ENCODE measurements at places on chromosomes 2 and 18.

DNA sequence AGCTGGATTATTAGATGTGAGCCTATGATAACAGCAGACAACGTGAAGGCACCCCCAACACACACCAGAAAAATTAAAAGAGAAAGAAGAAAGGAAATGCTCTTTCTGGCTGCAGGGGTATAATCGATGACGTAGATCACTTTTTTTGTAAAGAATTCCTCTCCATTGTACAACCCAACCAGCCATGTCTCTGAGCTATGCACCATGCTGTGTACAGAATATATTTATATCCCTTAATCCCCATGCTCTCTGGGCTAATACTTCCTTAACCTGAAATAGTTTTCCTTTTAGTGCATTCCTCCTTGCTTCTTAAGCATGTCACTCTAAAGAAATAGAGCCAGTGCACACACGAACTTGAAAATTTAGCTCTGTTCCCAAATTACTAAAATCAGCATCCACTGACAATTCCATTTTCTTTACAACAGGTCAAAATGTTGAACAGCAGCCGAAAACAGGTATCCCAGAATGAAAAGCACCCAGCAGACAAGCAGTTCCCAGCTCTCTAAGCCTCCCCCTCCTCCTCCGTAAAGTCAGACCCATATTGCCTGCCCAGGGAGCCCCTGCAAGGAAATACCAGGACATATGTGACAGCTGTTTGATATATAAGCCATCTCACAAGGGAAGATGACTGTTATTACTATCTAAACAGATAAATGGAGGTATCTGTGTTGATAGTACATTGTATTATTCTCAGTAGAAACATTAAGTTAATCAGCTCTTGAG, 247.4 kb upstream of the RAB6C start:
- no peak for DNase-seq

GRCh38 chr18:61992923-61993322, 100.1 kb upstream of the RNF152 start:
- no peak for DNase-seq

- no peak for DNase-seq
Measured at GRCh38 chr2:8617048-8617447, 64.8 kb upstream of the ID2 start.

DNA sequence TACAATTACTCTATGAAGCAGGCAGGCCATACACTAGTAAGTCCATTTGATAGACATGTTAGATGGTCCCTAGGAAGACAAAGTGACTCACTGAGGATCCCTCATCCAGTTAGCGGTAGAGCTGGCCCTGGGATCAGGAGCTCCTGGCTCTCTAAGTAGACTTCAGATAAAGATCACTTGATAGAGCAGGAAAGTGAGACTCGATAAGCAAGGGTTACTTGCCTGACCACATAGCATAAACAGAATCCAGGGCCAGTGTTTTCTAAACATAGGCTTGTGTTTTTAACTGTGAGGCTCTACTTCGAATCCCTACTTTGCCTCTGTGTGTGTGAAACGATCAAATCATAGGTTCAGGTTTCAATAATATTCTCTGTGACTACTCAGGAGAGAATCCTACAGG, 355.2 kb upstream of the TRIB2 start:
- DNase-seq, result no peak

GRCh38 chr2:14756122-14756541, 123.6 kb downstream of the LRATD1 start:
- DNase-seq, result no peak

- DNase-seq, result no peak
Measured at GRCh38 chr2:138626148-138626547, 124.6 kb downstream of the SPOPL start.

DNA sequence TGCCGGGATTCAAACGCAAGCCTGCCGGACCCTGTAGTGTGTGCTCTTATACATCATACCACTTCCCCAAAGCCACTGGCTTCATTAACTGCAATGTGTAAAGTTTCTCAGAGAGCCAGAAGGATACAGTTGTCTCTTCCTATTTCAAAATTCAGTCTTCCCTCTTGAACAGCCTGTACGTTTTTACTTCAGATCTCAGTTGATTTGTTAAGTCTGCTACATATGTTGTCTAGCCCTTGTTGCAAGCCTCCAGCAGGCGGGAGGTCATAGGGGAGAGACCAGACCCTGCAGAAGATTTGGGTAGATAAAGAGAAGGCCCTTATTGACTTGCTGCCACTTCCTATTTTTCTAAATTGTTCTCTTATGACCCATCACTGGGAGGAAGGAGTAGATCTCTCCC, 56.2 kb downstream of the ARHGEF33 start:
- DNase-seq, result no peak

DNA sequence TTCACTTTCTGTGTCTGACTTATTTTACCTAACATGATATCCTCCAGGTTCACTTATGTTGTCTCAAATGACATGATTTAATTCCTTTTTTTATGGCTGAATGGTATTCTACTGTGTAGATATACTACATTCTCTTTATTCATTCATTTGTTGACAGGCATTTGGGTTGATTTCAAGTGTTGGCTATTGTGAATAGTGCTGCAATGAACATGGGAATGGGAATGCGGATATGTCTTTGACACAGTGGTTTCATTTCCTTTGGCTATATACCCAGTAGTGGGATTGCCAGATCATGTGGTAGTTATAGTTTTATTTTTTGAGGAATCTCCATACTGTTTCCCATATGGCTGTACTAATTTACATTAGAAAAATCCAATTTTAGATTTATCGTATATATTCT, 195.4 kb upstream of the KLHL14 start:
- DNase-seq, result no peak

DNA sequence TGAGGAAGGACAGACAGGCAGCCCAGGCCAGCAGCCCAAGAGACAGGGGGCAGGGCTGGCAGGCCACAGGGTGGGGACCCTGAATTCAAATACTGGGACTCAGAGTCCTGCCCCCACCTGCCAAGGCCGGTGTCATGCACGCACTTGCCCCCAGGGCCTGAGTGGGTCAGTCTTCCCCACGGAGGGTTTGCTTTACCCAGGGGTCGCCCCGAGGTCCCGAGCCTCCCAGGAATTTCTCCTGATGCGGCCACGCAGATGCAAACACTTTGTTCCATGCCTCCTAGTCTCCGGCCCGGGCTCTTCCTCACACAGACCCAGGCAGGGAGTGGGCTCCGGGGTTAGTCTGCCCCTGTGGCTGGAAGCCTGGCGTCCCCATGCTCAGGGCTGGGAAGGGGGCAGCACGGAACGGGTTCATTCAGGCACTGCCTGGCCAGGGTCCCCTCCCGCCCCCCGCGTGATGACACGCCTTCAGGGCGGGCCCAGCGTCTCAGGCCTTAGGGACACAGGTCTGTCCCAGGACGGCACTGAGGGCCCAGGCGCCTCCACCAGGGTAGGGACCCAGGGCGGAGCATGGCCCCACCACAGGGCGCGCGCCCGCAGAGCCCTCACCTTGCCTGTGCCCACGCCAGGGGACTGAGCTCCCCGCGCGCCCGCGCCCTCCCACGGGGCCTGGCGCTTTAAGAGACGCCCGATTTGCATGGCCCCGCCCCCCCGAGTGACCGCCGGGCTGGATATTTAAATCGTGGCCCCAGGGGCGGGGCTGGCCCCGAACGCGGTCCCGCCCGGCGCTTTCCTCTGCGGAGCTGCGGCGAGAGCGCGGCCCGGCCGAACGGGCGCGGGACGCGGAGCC, at the start of gene SNED1:
Gene SNED1, plus strand, starts transcription at position 763 of the 850 bp plus-strand sequence. CDS start 220 bp downstream, outside the sequence.
- peak; percentile 76 for DNase-seq

DNA sequence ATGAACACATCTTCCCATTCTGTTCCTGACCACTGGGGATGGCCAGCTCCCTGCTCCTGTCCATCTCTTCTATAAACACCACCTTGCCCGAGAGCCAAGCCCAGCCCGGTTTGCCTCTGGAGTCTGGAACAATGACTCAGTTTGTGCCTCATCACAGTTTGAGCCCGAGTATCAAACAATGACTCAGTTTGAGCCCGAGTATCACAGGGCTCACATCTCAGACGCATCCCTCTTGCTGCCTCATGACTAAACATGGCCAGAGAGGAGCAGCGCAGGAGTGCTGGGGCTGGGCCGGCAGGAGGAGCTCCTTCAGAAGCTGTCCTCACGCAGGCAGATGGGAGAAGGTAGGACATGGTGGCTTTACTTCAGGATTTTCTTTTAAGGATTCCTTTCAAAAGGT, 68.7 kb downstream of the PXDN start:
- no peak for DNase-seq

DNA sequence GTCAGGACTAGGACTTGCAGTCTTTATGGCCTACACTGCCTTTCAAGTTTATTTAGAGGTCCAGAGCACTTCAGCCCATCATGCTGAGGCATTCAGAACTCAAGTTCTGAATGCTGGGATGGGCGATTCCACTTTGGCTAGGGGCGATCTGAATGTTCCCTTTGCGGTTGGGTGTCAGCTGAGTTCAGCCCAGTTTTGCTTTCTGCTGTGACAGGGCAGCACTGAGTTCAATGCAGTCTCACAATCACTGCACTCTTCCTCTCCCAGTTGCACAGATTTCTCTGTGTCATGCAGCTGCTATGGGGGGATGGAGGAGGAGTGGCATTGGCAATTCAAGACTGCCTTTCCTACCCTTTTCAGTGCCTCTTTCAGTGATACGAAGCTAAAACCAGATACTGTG, 1232.0 kb upstream of the FAM98A start:
- DNase-seq, result no peak

DNA sequence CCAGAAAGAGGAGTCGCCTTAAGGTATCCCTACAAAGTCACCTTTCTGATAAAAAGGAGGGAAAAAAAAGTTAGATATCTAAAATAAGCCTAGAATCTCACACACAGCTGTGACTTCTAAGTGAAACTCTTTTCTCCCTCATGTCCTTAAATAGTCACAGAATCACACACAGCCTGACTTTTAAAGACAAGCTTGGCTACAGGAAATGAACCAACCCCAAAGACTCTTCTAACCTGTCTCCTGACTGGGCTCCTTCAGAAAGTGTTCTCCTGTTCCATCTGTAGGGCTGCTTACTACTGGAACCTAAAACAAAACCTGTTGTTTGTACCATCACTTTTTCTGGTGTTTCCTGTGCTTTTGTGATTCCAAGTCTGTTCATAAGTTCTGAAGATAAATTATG, 62.7 kb upstream of the NRP2 start:
- no peak for DNase-seq

DNA sequence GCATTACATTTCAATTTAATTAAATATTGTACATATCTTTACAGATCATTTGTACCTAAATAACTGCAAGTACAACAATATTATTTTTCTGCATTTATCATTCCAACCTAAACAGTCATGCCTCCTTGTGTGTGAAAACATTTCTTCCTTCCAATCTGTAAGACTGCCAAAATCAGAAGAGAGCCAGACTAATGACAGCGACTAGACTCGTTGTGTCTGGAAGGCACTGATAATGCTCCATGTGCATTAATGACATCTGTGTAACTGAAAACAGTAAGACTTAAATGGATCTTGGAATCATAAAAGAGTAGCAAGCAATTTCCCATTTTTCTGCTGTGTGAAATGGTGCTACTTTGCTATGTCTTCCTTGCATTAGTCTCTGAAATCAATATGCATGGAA, 278.0 kb upstream of the DSEL start:
- no peak for DNase-seq

GRCh38 chr2:69177785-69178636, 165.0 kb downstream of the ANTXR1 start:
- DNase-seq, result peak; percentile 21

GRCh38 chr2:177000715-177001072, 211.9 kb upstream of the HNRNPA3 start:
- DNase-seq, result no peak

DNA sequence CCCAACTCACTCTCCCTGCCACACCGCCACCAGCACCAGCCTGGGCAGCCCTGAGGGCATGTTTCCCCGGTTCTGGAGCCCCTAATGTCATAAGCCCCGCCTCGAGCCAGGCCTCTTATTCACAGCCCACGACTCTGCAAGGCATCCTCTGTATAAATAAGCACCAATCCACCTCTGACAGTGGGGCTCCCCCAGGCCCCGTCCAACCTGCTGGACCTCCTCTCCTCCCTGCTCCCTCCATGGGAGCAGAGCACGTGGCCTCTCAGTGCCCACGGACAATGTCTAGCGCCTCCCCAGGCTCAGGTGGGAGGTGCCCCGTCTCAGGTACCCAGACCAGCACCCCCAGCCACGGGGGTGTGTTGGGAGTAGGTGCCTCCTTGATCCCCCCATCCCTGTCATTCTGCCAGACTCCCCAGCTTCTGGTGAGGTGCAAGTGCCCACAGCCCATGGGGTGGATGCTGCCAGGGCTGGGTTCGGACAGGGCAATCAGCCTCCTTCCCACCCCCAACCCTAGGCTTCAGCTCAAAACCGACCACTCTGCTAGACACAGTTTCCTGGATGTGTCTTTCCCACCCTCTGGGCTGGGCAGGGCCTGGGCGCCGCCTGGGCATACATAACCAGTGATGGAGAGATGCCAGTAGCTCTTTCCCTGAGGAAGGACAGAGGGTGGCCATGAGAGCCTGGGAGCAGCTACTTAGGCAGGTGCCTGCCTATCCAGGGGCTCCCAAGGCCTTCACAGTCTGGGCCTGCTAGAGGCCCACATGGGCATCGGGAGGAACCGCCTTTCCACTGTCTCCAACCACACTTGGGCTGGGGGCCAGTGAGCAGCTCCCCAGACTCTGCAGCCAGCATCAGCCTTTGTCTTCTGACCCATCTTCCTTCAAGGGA, 1.6 kb upstream of the ADRA2B start:
- DNase-seq, result no peak

DNA sequence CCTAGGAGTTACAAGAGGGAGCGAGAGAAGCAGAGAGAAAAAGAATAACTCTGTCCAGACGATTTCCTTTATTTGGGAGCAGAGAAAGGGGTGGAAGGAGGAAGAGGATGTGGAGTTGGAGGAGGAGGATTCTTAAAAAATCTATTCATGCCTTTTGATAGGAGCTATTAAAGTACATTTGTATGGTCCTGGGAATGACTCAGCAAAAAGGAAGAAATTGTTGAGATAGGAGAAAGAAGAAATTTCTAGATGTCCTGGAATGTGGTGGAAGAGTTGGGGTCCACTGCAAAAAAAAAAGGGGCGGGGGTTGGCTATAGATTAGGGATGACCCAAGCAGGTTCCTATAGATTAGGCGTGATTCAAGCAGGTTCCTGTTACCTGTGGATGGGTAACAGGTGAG, 32.4 kb upstream of the RPRM start:
- no peak for DNase-seq

DNA sequence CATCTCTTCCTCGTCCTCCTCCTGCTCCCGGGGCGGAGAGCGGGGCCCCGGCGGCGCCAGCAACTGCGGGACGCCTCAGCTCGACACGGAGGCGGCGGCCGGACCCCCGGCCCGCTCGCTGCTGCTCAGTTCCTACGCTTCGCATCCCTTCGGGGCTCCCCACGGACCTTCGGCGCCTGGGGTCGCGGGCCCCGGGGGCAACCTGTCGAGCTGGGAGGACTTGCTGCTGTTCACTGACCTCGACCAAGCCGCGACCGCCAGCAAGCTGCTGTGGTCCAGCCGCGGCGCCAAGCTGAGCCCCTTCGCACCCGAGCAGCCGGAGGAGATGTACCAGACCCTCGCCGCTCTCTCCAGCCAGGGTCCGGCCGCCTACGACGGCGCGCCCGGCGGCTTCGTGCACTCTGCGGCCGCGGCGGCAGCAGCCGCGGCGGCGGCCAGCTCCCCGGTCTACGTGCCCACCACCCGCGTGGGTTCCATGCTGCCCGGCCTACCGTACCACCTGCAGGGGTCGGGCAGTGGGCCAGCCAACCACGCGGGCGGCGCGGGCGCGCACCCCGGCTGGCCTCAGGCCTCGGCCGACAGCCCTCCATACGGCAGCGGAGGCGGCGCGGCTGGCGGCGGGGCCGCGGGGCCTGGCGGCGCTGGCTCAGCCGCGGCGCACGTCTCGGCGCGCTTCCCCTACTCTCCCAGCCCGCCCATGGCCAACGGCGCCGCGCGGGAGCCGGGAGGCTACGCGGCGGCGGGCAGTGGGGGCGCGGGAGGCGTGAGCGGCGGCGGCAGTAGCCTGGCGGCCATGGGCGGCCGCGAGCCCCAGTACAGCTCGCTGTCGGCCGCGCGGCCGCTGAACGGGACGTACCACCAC, 2.1 kb downstream of the GATA6 start:
- no peak for DNase-seq
